ENCODE measurements at places on chromosomes 7 and 10. TPM values are rescaled to one million over a fixed set of nuclear protein-coding genes. Genes with fewer than 3 reads are reported as not detected.

NKX1-2 gene
- not detected for total RNA-seq

HMX3 gene
- total RNA-seq: 0.16 TPM

MBL2 gene
- not detected for total RNA-seq

CACNB2 gene
- total RNA-seq: 1.2 TPM

OR9A2 gene
- not detected for total RNA-seq

CLCN1 gene
- total RNA-seq: not detected

ZNF503 gene
- 16.4 TPM for total RNA-seq

DENND2A gene
- total RNA-seq: 38.6 TPM

CPN1 gene
- total RNA-seq: not detected

CTAGE8 gene
- total RNA-seq: 0.60 TPM

PRSS37 gene
- not detected for total RNA-seq

EVX1 gene
- not detected for total RNA-seq

DNAAF5 gene
- total RNA-seq: 7.9 TPM

VOPP1 gene
- 49.8 TPM for total RNA-seq

C7orf57 gene
- total RNA-seq: not detected

CLRN3 gene
- total RNA-seq: not detected
